ENCODE measurements at places on chromosomes 3 and 15.

- no peak for DNase-seq
Measured at GRCh38 chr15:44045217-44045616, 149.9 kb downstream of the FRMD5 start.

- DNase-seq, result no peak
Measured at GRCh38 chr15:75346796-75347221, at the start of gene NEIL1. TSS of gene NEIL1 (plus strand) at chr15:75347039. CDS start at chr15:75348906, 1,867 bp downstream.

DNA sequence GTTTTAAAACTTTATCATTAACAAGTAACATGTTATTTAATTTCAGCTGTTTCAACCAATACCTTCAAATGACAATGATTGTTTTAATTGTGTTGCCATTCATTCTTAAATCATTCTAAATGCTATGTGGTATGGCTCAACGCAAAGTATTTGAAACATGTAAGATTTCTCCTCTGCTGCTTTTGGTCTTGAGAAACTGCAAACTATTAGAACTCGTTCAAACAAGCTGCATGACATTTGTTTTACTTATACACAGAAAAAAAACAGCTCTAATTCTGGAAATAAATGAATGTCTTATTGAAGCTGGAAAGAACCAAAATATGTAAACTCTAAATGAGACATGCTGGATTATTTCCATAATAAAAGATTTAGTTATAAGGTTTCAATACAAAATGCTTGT is 29.3 kb downstream of the FBN1 start:
- no peak for DNase-seq

- no peak for DNase-seq
Measured at GRCh38 chr3:15660055-15660935, 58.8 kb downstream of the BTD start.

- DNase-seq, result no peak
Measured at GRCh38 chr15:69357773-69358771, 56.1 kb upstream of the KIF23 start.

DNA sequence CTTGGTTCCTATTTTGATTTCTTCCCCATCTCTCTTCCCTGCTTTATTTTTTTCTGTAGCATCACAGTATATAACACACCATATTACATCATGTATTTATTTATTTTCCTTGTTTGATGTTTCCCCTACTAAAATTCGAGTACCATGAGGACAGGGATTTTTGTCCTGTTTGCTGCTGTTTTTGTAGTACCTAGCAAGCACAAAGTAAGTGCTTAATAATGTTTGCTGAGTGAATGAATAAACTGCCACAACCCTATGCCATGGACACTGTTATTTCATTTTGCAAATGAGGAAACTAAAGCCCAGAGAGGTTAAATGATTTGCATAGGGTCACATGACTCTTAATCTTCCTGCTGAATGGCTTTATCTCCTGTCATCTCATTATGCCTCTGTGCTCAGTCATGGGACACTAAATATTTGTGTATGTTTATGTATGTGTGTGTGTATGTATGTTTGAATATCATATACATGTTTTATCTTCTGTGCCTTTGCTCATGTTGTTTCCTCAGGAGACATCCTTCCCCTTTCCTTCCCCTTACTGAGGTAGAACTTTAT is 26.1 kb upstream of the MGA start:
- DNase-seq, result no peak

DNA sequence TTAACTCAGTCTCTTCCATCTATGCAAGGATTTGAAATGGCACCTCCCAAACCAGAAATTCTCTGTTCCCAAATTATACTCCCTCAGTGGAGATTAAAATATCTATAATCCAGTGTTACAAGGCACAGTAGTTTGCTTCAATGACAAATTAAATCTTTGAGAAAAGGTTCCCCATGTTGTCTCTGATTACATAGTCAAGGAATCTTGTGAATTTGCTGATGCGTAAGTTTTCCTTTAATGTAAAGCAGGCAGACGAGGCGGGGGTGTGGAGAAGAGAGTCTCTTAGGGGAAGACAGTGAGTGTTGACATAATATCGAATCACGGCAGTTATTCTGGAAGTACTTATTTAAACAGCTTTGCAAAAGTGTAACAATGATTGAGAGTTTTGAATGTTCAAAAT is 236.4 kb upstream of the RARB start:
- no peak for DNase-seq

DNA sequence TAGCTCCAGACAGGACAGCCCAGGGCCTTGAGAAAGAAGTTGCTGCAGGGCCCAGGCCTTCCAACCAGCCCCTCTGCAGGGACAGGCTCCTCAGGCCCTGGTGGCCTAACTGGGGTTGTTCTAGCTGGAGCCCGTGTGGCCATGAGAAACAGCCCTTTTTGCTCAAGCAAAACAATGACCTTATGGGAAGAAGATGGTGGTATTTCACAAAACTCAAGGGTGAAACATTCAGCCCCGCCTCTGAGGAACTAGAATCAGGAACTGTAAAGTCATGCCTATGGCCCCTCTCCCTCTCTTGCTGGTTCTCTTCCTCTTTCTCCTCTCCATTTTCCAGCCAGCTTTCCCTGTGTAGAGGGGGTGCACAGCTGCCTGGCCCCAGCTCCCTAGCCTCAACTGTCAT is 273.3 kb downstream of the RPLP1 start:
- DNase-seq, result peak; percentile 88

DNA sequence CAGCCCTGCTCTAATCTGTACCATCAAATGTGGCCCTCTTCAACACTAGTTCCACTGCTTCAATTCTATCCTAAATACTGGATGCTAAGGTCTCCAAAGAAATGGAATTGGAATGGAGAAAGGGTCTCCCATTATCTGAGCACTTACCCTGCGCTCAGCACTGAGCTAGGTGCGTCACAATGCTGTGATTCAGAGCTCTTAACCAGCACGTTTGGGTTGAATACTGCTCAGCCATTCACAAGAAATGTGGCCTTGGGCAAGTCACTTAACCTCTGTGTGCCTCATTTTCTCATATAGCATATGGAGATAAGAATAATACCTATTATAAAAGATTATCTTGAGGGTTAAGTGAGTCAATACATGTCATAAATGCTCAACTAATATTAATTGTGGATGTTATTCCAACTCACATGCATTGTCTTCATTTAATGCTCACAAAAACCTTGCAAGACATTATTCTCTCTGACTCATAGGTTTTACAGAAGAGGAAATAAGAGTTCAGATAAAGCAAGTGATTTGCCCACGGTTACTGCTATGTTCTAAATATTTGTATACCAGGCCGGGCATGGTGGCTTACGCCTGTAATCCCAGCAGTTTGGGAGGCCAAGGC is 27.4 kb upstream of the SRGAP3 start:
- DNase-seq, result no peak

- peak; percentile 23 for DNase-seq
Measured at GRCh38 chr15:38054488-38054887, 120.0 kb downstream of the TMCO5A start.

DNA sequence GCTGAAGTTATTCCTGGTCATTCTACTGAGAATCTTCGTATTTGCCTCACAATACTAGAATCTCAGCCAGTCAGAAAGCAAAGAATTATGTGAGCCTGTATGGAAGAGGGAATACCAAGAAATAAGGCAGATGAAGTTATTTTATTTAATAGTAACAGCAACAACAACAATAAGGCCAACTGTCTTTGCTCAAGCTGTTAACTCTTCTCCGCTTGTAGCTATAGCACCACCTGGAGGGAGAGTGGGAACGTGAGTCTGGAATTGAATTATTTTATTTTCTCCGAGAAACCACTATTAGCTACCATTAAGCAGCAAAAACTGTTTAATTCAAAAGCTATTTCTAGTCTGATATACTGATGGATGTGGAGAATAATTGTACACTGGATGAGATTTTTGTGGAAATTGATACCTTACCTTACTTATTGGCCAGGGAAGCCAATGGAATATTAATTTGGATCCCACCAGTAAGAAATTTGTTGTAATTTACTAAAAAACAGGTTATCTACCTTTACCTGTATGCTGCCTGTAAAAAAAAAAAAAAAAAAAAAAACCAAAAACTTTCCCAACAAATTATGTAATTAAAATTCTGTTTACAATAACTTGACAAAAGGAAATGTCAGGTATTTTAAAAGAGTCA is 50.1 kb downstream of the CALML4 start:
- DNase-seq, result peak; percentile 65

DNA sequence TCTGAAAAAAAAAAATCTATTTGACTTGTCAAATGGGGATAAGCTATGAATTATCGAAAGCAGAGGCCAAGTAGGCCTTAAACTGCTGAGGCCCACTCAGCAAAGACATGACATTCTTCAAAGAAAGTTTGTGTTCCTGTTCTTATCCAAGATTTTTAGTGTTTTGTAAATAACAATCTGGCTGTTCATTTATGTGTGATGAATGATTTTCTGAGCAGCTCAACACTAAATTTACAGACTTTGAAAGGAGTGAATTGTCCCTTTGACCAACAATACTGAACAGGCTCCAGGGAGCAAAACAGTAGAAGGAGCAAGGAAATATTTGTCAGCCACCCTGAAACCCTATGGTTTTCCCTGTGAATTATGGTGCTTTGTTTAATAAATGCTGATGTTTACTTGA is 512.6 kb upstream of the NAALADL2 start:
- DNase-seq, result no peak
